ENCODE measurements at places on chromosomes 2 and 18. TPM values are rescaled to one million over a fixed set of nuclear protein-coding genes. Genes with fewer than 3 reads are reported as not detected.

GRCh38 chr18:62438402-62438801 lies 84.4 kb upstream of the ZCCHC2 start:
- H3K27ac ChIP-seq: peak overlapping the region; percentile 94
- H3K36me3 ChIP-seq: no peaks in the 10 kb centered on the region
- peaks cover 13% of the 10 kb centered on the region for H3K4me1 ChIP-seq
- H3K27me3 ChIP-seq: no peaks in the 10 kb centered on the region

The NDUFS1 gene
- total RNA-seq: 167 TPM

GRCh38 chr2:156400706-156401678 lies 35.2 kb upstream of the GPD2 start:
- H3K36me3 ChIP-seq: no peaks in the 10 kb centered on the region
- H3K27ac ChIP-seq: peak overlapping the region; percentile 88
- H3K4me1 ChIP-seq: peaks cover 13% of the 10 kb centered on the region
- no peaks in the 10 kb centered on the region for H3K27me3 ChIP-seq
- peak overlapping the region; percentile 78 for H3K4me3 ChIP-seq

The IER3IP1 gene
- 8.0 TPM for total RNA-seq

The RAMP1 gene
- 3.1 TPM for total RNA-seq

DNA sequence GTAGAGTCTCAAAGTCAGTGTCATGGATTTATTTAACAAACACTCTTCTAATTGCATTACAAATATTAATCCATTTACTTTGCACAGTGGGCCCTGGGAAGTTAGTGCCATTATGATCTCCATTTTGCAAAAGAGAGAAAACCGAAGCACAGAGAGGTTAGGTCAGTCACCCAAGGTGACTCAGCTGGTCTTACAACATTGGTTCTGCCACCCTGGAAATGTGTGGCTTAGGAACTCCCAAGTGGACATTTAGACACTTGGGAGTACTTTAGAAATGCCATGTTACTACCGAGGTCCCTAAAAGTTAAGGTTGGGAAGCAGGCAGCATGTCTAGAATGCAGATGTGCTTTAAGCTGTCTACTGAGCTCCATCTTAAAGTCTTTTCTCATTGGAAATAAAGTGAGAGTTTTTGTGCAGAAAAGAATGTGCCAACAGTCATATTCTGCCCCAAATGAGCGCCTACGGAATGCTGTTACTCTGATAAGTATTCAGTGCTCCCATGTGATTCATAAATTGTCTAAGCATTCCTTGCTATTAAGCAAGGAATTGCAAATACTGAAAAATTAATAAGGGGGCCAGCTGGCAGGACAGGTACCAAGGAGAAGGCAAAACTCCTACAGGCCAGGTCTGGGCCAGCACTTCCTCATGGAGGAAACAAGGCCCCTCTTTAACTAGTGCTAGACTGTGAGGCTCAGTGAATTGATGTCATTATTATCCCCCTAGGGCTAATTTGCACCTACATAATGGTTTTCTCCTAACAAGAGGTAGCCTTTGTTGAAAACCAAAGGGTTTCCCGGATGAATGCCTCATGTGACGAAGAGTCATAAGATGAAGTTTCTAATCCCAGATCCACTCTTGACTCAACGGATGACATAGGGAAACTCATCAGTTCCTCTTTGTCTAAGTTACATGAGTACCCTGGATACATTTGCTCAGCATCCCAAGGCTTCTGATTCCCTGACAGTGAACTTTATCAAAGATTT lies 16.3 kb downstream of the NRP2 start:
- no peak for DNase-seq
- no peaks in the 10 kb centered on the region for H3K36me3 ChIP-seq
- no peak overlapping the region for H3K4me3 ChIP-seq
- no peaks in the 10 kb centered on the region for H3K4me1 ChIP-seq
- peak overlapping the region; percentile 43 for H3K27ac ChIP-seq

- no peaks in the 10 kb centered on the region for H3K4me1 ChIP-seq
- DNase-seq: no peak
- no peak overlapping the region for H3K27ac ChIP-seq
- H3K4me3 ChIP-seq: no peak overlapping the region
Observed at GRCh38 chr2:26459991-26460612, 17.8 kb downstream of the OTOF start.

DNA sequence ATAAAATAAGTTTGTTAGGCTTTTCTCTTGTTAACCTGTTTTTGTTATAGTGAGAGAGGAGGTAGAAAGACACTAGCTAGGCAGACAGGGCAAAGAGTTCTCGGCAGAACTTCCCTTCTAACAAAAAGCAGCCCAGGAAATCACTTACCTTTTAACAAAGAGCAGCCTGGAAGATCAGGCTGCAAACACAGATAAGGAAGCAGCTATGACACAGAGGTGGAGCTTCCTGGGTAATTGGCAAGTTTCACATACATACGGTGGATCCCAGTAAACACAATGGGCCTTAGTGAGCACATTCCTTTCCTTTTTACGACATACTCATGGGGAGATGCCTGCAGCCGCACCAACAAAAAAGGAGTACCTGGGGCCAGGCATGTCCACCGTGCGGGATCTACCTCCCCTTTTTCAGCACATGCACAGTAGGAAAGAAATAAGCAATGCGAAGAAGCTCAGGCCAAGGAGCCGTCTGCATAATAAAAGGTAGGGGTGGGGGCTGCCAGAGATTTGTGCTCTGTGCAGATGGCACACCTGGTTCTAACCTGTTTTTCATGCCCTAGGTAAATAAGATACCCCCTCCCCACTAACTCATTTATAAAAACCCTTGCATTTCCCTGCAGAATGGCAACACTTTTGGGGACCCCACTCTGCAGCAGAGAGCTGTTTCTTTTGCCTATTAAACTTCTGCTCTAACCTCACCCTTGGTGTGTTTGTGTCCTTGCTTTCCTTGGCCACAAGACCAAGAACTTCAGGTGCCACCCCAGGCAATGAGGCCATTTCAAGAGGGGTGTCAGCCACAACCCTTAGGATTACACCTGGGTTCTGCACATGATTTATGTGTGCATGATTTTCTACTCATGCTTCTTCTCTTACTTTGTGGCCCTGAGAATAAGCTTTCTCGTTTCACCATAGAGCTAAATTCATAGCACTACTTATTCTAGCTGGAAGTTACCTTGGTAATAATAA lies 26.5 kb downstream of the MDH1 start:
- no peaks in the 10 kb centered on the region for H3K36me3 ChIP-seq
- no peak overlapping the region for H3K27ac ChIP-seq
- no peak for DNase-seq
- no peaks in the 10 kb centered on the region for H3K27me3 ChIP-seq
- H3K4me3 ChIP-seq: no peak overlapping the region

DNA sequence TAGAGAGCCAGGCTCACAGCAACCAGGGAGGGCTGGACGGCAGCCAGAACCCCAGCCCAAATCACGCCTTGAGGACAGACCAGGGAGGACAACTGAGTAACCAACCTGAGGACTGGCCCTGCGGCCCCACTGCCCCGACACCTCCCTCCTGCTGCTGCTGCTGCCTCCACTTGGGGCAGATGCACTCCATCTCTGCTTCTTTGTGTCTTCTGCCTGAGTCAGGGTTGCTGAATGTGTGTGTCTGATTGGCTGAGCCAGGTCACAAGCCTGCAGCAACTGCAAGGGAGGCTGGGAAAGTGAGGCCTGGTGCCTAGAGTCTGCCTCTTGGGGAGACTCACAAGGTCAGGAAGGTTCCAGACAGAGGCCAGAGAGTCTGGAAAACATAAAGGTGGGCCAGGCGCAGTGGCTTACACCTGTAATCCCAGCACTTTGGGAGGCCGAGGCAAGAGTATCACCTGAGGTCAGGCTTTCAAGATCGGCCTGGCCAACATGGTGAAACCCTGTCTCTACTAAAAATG lies 83.4 kb downstream of the ZFP36L2 start:
- no peak overlapping the region for H3K4me3 ChIP-seq
- peaks cover 1% of the 10 kb centered on the region for H3K4me1 ChIP-seq
- no peak overlapping the region for H3K27ac ChIP-seq

DNA sequence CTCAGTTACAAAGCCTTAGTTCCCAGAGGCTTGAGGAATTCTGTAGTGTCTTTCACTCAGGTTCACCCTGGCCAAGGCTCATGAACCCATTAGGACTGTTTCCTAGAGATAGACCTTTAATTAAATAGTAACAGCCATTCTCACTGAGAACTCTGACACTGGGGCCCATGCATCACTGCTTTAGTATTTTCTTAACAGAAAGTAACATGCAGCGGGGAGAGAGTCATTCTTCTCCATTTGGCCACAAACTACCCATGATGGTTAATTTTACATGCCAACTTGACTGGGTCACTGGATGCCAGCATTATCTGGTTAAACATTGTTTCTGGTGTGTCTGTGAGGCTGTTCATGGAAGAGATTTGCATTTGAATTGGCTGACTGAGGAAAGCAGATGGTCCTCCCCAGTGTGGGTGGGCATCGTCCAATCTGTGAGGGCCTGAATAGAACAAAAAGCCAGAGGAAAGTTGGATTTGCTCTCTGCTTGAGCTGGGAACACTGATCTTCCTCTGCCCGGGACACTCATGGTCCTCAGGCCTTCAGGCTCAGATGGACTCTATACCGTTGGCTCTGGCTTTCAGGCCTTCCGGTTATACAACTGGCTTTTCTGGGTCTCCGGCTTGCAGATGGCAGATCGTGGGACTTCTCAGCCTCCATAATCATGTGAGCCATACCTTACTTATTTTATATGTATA lies 5.6 kb upstream of the CPLX4 start:
- no peaks in the 10 kb centered on the region for H3K4me1 ChIP-seq
- peaks cover 24% of the 10 kb centered on the region for H3K36me3 ChIP-seq
- H3K27me3 ChIP-seq: no peaks in the 10 kb centered on the region
- DNase-seq: no peak
- no peak overlapping the region for H3K4me3 ChIP-seq
- H3K27ac ChIP-seq: no peak overlapping the region

The GRP gene
- total RNA-seq: not detected

The SERPINB5 gene
- not detected for total RNA-seq

GRCh38 chr2:239253701-239254436 lies 147.0 kb downstream of the HDAC4 start:
- no peak overlapping the region for H3K4me3 ChIP-seq
- DNase-seq: no peak
- no peaks in the 10 kb centered on the region for H3K36me3 ChIP-seq
- H3K27ac ChIP-seq: no peak overlapping the region
- no peaks in the 10 kb centered on the region for H3K4me1 ChIP-seq

DNA sequence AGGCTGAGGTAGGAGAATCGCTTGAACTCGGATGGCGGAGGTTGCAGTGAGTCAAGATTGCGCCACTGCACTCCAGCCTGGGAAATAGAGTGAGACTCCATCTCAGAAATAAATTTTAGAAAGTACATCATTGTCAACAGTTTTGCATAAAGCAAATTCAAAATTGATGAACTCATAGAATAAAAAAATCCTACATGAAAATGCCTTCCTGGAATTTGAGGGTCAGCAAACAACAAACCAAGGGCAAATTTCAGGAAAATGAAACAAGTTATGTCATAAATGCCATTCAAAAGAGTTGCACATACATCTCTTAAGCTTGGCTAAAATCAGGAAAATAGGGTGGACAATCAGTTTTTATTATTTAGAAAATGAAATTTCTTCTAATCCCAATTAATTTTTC lies 45.1 kb downstream of the COL5A2 start:
- H3K4me1 ChIP-seq: no peaks in the 10 kb centered on the region
- no peak overlapping the region for H3K27ac ChIP-seq
- H3K27me3 ChIP-seq: no peaks in the 10 kb centered on the region
- H3K4me3 ChIP-seq: no peak overlapping the region
- no peaks in the 10 kb centered on the region for H3K36me3 ChIP-seq

The THOC1 gene
- 30.4 TPM for total RNA-seq

- no peaks in the 10 kb centered on the region for H3K27me3 ChIP-seq
- peaks cover 2% of the 10 kb centered on the region for H3K4me1 ChIP-seq
- peak overlapping the region; percentile 82 for H3K27ac ChIP-seq
- peak; percentile 65 for DNase-seq
Observed at GRCh38 chr2:23926290-23926749, 603 bp downstream of the ATAD2B start.

DNA sequence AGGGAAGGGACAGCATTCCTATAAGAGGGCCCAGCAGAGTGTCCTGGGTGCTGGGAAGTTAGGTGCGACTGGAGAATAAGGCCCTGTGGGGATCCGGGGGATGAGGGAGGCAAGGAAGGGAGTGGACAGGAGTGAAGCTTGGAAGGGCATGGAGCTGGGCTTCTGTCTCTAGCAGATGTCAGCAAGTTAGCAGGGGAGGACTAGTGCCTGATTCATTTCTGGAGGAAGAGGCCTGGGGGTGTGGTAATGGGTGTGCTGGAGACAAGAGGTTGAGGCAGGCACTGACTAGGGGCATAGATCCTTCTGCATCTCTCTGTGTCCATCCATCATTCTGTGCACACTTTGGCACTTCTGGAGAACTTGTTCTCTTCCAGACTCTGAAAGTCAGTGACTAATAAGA lies 134.7 kb downstream of the ACOXL start:
- DNase-seq: no peak
- no peak overlapping the region for H3K4me3 ChIP-seq
- H3K36me3 ChIP-seq: no peaks in the 10 kb centered on the region
- no peaks in the 10 kb centered on the region for H3K27me3 ChIP-seq
- no peak overlapping the region for H3K27ac ChIP-seq

DNA sequence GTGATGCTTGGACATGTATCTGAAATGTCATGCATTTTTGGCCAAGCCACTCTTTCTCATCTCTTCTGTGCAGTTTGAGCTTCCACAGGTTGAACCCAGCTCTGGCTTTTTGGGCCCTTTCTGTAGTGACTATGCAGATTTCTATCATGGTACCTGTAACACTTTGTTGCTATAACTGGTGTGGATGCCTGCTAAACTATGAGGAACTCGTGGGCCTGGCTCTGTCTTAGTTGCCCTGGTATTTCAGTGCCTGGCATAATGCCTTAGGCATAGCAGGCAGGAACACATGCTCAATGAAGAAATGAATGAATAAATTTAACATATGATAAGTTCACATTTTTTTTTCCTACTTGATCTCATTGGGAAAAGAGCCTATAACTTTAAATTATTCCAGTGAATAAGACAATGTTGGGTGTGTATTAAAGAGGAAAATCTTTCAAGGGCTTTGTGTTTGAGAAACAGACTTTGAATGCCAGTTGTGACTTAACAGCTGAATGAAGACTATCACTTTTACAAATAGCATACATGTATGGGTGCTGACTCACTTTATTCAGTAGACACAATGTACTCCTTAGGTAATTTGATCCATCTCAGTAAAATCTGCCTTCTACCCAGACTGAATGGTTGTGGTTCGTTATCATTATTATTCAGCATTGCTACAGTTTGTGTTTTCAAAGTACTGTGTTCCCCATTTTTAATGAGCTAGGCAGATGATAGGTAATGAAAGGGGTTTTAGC lies 86.4 kb upstream of the MAP4K3 start:
- no peaks in the 10 kb centered on the region for H3K36me3 ChIP-seq
- no peak overlapping the region for H3K27ac ChIP-seq
- H3K4me1 ChIP-seq: peaks cover 5% of the 10 kb centered on the region
- no peak for DNase-seq

The PAX3 gene
- not detected for total RNA-seq

DNA sequence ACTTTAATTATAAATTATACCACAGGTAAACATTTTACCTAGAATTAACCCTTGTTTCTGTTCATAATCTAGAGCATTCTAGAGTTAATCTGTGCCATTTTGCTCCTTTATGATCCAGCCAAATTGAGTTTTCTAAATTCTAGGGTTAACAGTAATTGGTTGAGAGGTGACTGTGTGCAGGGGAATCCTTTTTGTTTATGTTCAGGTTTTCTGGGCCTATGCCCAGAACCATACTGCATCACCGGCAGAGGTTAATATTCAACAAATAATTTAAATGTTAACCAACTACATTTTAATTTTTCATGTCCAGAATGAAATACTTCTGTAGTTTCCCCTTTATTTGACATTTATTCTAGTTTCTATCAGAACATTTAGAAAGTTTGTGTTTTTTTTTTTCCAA lies 32.3 kb downstream of the CARF start:
- DNase-seq: no peak
- no peak overlapping the region for H3K27ac ChIP-seq
- no peak overlapping the region for H3K4me3 ChIP-seq

All from liver (tissue), 10 donors.